Inflammatory macrophage treated with lipopolysaccharide for 4 hours (primary cell): ENCODE measurements at places on chromosomes 16 and 17.
A peak's percentile ranks its signal among the peaks of the same experiment; 100 is the strongest.

- no peak for DNase-seq
Measured at GRCh38 chr16:72909196-72909595, 138.7 kb downstream of the ZFHX3 start.

- no peak for DNase-seq
Measured at GRCh38 chr16:88063211-88063773, 112.1 kb downstream of the BANP start.

- DNase-seq: no peak
Measured at GRCh38 chr17:73748508-73748907, 104.3 kb upstream of the SDK2 start.

GRCh38 chr17:68321556-68321954, 30.3 kb downstream of the ARSG start:
- no peak for DNase-seq

GRCh38 chr17:32933881-32934280, 5.9 kb downstream of the TMEM98 start:
- DNase-seq: no peak

GRCh38 chr17:66944351-66945146, 20.0 kb upstream of the CACNG4 start:
- DNase-seq: no peak

GRCh38 chr17:28570716-28571360, 486 bp downstream of the PIGS start:
- DNase-seq: peak; percentile 13

DNA sequence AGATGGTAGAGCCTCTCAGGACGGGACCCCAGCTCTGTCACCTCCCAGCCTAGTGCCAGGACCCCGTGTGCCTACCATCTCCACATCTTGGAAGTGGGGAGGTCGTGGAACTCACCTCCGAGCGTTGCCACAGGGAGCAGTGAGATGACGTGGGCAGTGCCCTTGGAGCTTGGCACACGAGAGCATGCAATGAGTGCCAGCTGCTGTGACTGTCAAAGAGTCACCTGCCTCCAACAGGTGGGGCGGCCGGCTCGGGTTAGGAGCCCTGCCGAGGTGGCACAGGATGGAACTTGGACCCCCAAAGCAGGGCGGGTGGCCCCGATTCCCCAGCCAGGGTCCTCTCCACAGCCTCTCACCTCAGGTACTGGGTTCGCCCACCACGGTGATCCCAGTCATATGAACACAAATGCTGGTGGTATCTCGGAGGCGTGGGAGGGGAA, 5.5 kb downstream of the VPS4A start:
- no peak for DNase-seq

DNA sequence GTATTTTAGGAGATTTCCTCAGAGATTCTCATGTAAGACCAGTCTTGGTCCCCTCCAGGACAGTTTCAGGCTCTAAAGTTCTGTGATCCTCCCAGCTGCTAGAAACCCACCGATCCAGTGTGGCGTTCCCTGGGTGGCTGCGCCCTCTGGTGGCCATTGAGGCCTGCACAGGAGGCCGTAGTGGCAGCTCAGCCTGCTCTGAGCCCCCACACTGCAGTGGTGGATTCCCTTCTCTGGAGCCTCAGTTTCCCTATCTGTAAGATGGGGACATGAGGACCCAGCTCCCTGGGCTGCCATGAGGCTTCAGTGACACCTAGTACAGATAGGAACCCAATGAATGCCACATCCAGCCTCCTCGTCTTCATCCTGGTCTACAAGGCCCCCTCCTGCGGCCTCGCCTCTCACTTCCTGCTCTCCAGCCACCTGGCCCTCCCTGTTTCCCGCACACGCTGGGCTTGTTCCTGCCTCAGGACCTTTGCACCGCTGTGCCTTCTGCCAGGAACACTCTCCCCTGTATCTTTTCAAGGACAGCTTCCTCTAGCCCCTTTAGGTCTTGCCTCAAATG, 16.5 kb downstream of the CCDC102A start:
- peak; percentile 65 for DNase-seq

- no peak for DNase-seq
Measured at GRCh38 chr16:87648698-87649487, 46.6 kb downstream of the JPH3 start.

DNA sequence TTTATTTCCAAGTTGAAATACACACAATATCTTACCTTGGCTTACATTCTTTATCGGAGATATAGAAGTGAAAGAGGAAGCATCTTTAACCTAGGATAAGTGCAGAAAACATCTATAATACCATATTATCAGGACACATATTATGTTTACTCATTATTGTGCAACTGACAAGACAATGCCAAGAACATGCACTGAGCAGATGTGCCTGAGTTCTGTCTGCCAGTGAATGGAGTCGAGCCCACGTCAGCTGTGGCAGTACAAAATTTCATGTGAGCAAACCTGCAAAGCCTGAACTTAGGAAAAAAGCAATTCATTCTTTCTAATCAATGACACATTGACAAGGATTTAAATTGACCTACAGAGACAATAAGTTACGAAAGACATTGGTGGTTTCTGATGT, 154.4 kb downstream of the AXIN2 start:
- no peak for DNase-seq

- no peak for DNase-seq
Measured at GRCh38 chr17:27506348-27507218, 50.3 kb downstream of the KSR1 start.

DNA sequence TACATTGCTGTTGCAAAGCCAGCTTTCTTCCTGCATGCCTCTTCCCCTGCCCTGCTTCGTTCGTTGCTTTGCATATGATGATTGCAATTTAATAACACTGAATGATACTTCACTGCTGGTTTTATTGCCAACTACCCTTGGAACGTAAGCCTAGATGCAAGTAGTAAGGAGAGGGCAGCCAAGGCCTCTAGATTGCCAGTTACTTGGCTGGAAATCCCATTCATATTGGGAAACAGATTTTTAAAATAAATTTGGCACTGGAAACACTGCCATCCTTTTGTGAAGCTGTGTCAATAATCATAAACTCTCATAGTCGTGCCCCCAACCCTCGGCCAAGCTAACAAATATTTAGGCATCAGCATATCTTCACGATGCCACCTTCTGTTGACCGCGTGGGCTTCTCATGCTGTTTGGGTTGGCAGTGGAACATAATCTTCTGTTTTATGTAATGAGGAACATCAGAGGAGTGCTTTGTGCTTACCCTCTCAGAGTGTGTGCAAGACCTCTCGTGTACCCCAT, 86.5 kb downstream of the MAP2K6 start:
- DNase-seq: no peak

GRCh38 chr16:74309789-74310781, 13.5 kb downstream of the PSMD7 start:
- peak; percentile 41 for DNase-seq

GRCh38 chr16:53055541-53056391, 975 bp downstream of the CHD9 start:
- DNase-seq: peak; percentile 51

DNA sequence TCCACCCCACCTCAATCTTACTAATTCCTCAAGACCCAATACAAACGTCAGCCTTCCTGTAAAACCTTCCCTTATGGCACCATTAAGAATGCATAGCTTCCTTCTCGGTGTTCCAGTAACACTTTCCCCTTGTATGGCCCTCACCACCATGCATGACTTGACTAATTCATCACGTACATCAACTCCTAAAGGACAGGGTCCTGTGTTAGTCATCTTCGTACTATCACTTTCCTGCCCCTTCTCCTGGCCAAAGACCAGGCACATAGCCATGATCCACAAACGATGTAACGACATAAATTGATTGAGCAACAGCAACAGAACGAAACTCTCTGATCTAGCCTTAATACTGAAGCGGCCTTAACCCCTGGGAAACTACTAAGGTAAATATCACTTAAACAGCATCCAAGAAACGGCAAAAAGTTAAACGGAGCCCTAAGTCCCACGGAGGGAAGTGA, 612 bp downstream of the PSMD12 start:
- DNase-seq: peak; percentile 80

DNA sequence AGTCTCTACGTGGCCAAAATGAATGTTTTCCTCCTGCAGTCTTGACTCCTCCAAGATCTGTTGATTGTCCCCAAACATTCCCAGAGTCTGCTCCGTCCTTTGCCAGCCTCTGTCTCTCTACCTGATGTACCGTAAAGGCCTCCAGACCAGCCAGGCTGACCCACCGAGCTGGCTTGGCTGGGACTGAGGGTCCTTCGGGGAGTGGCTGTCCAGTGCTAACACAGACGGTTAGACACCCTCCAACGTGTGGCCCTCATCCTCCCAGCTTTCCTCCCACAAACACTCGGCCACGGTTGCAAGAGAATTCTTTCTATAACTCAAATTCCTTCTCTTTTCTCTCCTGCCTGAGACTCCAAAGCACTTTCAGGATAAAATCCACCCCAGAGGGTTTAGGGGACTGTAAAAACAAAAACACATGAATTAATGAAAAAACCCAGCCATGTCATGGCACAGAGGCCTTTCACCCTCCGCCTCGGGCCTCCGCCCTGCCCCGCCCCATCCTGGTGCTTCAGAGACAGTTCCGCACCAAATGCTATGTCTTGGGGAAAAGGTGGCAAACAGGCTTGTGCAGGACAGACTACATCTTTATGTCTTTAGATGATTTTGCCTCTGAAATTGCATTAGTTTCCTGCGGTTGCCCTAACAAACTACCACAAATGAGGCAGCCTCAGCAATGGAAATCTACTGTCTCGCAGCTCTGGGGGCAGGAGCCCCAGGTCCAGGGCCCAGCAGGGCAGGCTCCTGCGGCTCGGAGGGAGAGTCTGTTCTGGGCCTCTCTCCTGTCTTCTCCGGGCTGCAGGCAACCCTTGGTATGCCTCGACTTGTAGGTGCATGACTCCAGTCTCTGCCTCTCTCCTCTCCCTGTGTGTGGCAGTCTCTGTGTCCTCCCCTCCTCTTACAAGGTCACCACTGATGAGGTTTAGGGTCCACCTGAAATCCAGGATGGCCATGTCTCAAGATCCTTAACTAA, 72.5 kb upstream of the CBX4 start:
- no peak for DNase-seq

- no peak for DNase-seq
Measured at GRCh38 chr17:43661699-43662412, at the start of gene MEOX1. Gene MEOX1 (minus strand): TSS chr17:43661922. CDS start chr17:43661534, 388 bp downstream.

GRCh38 chr16:89140981-89141883, 30.3 kb upstream of the CDH15 start:
- no peak for DNase-seq

GRCh38 chr16:29698484-29699323, 19.7 kb downstream of the QPRT start:
- no peak for DNase-seq

DNA sequence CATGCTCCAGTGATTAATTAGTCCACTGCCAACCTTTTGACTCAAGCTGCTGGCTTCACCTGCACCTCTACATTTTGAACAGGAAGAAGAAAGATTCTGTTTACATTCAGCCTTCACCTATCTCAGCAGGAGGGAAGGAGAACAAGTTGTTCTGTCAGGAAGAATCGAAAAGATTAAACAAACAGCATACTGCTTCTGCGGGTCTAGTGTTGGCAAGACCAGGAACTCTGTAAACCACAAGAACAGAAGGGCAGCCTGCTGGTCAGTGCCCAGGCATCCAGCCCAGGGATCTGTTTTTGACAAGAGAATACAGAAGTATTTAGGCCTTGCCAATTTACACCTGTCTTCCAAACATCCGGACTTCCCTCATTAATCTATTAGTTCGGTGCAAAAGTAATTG, 189.7 kb downstream of the CHD9NB start:
- DNase-seq: no peak

DNA sequence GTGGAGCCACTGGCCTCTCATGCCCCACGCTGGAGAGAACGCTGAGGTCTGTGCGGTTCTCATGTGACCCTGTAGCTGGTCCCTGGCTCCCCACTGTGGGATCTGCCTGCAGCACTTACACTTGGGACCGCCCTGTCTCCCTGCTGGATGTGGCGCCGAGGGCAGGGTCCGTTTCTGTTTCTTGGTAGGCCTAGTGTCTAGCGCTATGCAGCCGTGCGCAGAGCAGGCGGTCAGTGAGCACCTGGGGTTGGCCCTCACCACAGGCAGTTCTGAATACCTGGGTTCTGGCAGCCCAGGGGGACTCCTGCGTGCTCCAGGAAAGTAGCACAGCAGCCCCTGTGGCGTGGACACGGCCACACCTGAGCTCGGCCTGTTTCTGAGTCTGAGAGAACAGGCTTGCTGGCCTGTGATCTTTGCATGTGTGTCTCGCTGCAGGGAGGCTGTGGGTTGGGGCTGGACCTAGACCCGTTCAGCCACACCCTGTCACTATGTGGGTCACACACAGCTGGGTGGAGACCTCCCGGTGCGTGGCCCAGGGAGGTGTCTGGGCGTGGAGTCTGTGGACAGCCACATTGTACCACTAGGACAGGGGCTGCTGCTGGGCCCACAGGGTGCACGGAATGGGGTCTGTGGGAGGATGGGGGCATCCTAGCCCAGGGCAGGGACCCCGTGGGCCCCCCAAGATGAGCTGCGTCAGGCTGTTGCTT, 2.8 kb downstream of the CAPN15 start:
- no peak for DNase-seq

DNA sequence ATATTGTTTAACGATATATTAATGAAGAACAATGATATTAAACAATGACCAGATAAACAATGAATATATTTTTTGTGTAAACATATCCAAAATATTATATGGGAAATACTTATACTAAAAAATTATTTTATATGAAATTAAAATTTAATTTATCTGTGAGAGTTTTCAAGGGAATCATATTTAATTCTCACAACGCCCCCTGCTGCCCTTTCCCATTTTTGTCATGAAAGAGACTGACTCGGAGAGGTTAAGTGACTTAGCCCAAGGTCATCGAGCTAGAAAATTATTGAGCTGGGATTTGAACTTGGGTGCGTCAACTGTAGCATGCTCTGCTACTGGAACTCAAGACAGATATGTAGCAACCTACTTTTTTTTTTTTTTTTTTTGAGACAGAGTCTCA, 7.2 kb upstream of the MYCBPAP start:
- DNase-seq: peak; percentile 40

GRCh38 chr17:2111691-2112090, 56.8 kb downstream of the HIC1 start:
- no peak for DNase-seq

DNA sequence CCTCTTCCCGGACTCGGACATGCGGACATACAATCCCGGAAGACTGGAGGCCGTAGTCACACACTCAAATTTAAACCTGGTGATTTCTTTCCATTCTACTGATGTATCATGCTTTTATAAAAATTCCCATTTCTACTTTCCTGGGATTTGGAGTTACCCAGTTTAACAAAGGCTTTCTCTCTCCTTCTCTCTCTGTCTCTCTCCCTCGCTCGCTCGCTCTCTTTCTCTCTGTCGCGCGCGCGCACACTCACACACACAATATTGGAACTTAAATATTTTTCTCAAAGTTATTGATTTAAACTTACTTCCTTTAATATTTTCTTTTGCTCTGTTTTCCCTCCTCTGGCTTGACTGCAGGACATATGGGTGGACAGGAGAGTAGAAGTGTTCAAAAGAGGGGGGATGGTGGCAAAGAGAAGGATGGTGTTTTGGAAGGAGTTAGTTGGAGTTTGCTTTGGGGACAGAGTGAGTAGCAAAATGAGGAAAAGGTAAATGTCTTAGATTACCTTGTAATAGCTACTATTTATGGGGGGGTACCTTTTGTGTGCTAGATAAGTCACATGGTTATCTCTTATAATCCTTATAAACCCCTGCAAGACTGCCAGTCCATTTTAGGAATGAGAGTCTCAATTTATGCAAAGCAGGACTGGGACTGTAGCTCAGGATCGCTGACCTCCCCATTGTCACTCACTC, 878 bp upstream of the TRIM25 start:
- peak; percentile 29 for DNase-seq
